Stimulated activated CD8-positive, alpha-beta memory T cell treated with anti-CD3 and anti-CD28 coated beads, Interleukin-7, amount 100 ng/mL, for 24 hours (primary cell): ENCODE measurements at places on chromosomes 7 and 10.

- no peak for DNase-seq
These were observed 26.5 kb downstream of the NDUFB2 start for GRCh38 chr7:140723006-140723405.

GRCh38 chr10:482051-482501, 207.4 kb downstream of the DIP2C start:
- DNase-seq: no peak

DNA sequence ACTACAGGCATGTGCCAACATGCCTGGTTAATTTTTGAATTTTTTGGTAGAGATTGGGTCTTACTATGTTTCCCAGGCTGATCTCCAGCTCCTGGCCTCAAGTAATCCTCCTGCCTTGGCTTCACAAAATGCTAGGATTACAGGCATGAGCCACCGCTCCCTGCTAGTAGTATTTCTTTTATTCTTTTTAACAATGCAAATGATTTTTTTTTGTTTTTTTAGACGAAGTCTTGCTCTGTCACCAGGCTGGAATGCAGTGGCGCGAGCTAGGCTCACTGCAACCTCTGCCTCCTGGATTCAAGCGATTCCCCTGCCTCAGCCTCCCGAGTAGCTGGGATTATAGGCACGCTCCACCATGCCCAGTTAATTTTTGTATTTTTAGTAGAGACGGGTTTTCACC, 58.1 kb downstream of the SVIL start:
- DNase-seq: no peak

- no peak for DNase-seq
These were observed 70.3 kb upstream of the MXI1 start for GRCh38 chr10:110137142-110137545.

GRCh38 chr7:135251496-135252391, 18.1 kb downstream of the STRA8 start:
- DNase-seq: no peak
